ENCODE measurements at places on chromosomes 1 and 21.

GRCh38 chr1:207838156-207839082 lies 72.5 kb downstream of the CD34 start:
- DNase-seq = no peak

DNA sequence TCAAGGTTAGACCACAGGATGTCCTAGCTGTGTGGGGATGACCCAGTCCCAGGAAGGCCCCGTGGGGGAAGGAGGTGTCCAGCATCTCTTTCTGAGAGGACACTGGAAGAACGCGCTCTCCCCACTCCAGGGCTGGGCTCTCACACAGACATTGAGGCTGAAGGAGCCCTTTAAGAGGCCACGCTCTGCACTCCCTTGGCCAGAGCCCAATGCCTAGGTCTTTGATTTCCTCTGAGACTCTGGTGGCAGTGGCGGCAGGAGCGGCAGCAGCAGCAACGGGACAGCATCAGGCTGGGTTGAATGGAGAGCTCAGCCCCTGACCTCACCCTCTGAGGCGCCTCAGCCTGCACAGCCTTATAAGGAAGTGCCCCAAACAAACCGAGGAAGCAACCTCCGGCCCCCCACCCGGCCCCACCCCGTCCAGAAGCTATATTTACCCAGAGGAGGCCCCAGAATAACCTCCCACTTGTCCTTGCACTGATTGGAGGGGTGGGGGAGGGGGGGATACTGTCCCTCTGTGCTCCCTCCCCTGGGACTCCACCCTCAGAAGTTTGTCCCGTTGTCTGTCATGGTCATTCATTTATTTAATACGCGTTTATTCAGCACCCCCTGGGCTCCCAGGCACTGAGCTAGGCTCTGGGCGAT lies 12.3 kb downstream of the NES start:
- no peak for DNase-seq

DNA sequence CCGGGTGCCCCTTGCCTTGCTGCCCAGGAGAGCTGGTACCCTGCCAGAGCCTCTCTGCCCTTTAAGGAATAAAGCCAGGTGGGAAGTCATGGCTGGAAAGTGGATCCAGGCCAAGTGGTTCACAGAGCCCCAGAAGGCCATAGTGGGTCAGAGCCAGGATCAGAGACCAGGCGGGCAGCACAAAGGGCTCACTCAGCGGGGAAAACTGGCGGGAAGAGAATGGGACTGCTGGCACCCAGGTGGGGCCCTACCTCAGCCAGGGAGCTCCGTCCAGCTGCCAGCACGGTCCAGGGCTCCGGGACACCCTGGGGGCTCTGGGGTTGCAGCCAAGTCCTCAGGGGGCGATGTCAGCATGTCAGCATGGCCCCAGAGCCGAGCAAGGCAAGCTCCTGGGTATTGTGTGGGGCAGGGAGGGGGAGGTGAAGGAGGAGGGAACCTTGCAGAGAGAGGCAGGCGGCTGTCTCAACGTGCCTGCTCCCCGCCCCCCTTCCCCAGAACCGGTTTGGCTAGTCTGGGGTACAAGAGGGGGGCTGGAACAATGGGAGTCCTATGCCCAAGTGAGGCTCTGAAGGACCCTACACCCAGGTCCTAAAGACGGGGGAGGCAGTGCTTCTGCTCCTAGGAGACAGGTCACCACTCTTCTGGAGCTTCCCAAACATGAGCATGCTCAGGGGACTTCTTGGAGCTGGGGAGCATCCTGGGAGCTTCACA lies at the start of gene ARHGEF19:
Gene ARHGEF19 (minus strand): TSS at position 402 of the 711 bp plus-strand sequence. CDS start 3,598 bp downstream, outside the sequence.
- no peak for DNase-seq

- no peak for DNase-seq
These were observed 66.8 kb upstream of the RAB4A start for GRCh38 chr1:229203991-229204632.

DNA sequence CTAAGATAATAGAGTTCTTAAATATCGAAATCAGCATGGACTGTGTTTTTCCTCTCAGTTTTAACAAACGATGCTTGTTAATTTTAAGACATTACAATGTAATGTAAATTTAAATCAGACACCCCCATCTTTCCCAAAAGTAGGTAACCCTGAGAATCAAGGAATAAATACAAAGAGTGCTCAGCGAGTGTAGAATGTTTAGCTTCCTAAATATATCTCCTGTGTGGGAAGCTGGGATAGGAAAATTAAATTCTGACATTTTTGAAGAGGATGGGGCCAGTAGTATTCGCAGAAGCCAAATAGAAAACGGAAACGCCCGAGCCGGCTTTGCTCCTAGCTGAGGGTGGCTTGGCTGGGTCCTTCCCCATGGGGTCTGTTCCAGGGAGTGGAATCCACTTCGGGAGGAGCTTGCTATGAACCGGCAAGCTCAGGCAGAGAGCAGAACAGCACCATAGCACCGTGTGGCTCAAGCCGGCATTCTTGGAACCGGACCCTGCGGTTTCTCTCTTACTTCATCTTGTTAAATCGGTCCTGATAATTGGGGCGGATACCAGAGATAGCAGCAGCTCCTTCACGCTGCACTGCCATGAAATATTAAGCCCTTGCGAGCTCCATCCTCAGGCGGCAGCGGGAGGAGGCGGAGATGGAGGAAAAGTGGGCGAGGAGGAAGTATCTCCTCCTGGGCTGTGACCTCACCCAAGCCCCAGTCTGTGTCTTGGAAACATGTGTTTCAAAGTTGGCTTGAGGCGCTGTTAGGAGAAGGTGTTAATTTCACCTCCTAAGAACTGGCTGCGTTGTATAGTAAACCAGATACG lies 24.9 kb downstream of the MAP3K7CL start:
- no peak for DNase-seq

DNA sequence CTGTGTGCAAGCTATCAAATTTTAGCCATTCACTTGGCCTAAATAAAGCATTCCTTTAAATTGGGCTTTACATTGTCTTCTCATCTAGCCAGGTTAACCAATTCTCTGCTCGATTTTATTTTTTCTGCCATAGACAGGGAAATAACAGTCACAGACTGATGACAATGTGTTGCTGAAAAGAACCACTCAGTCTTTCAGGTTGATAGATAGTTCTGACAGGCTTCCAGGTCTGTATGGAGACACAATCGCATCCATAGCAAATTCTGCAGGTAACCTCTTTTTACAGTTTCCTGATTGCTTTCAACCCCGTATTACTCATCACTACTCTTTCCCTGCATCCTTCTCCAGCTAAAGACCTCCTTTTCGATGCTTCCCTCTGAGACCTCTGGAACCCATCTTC lies 198.0 kb downstream of the KCNH1 start:
- DNase-seq = no peak

DNA sequence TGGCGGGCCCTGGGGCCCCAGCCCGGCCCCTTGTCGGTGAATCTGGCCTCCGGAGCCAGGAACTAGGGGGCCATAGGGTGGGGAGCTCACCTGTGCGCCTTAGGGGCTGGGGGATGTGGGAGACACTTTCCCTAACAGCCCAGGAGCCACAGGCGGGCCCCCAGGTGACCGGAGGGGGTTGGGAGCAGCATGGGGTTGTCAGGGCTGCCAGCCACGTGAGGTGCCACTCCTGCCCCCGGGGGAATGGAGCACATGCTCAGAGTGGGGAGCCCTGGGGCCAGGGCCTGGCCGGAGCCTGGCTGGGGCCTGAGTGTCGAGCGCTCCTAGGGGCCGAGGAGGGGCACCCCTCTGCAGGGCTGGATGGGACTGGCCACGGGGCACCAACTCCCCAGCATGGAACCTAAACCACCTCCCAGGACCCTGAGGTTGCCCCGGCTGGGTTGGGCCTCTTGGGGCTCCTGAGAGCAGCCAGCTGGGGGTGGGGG lies 19.9 kb downstream of the PRXL2B start:
- DNase-seq = no peak

GRCh38 chr1:233777566-233777965 lies 126.9 kb upstream of the SLC35F3 start:
- no peak for DNase-seq

DNA sequence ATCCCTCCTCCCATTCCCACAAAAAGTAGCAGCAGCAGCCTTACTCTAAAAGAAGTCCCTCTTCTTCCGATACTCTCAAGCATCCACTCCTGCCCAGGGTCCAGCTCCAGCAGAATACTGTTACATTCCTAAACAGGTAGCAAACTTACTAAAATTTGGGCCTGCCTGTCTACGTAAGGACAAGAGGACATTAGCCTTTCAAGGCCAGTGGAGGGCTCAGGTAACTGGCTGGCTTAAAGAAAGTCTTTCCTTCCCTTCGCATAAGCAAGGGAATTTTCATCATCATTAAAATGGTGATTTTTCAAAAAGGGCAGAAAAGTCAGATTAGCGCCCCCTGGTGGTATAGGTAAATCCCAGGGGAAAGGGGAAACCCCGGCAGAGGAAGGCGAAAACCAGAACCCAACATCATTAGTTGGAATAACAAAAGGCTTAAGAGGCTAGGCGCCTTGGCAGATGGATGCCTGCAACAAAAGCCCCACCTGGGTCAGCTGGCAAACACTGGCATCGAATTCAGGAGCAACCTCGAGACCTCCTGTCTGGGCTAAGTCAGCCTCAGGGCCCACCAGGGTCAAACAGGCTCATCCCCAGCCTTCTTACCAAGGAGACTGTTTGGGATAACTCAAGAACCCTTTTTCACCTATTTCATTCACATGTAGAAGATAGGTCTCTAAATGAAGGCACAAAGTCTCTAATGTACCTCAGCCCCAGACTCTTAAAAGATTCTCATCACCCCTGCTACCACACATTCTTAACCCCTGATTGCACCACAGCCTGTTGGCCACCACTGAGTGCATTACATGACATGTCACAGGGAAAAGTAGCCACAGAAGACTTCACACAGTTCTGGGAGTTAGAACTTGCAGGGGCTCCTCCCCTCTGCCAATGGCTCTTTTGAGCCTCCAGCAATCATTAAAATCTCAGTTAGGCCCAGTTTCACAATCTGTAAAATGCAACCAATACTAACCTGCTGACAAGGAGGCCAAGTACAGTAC lies 36.7 kb downstream of the ERI3 start:
- peak; percentile 44 for DNase-seq

- no peak for DNase-seq
These were observed 860.8 kb downstream of the BRINP3 start for GRCh38 chr1:189616893-189617292.

GRCh38 chr1:28954126-28954726 lies 39.9 kb downstream of the EPB41 start:
- no peak for DNase-seq
